ENCODE measurements at places on chromosomes 5 and 9.

- peak; percentile 77 for DNase-seq
Measured at GRCh38 chr5:134127376-134127861, 12.9 kb downstream of the TCF7 start.

DNA sequence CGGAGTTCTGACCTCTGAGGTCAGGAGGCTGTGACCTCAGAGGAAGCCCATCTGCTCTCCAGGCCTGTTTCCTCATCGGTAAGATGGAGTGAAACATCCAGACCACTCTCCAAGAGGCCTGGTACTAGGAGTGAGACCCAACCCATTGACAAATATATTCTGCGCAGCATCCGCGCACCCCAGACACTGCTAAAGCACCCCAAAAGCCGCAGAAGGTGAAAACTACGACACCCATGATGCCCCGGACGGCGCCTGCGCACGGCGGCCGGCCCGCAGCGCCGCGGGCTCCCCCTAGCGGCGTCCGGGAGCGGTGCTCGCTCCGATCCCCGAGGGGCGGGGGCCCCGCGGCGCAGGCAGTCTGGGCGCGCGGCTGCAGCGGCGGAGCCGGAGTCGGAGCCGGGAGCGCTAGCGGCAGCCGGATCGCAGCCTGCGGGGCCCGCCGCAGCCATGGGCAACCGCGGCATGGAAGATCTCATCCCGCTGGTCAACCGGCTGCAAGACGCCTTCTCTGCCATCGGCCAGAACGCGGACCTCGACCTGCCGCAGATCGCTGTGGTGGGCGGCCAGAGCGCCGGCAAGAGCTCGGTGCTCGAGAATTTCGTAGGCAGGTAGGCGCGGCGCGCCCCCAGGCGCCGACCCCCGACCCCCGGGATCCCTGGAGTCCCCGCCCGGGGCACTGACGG lies at the start of gene DNM1:
TSS of gene DNM1 (plus strand) at position 356 of the 683 bp plus-strand sequence. CDS start at position 448, 92 bp downstream.
- DNase-seq, result peak; percentile 82

DNA sequence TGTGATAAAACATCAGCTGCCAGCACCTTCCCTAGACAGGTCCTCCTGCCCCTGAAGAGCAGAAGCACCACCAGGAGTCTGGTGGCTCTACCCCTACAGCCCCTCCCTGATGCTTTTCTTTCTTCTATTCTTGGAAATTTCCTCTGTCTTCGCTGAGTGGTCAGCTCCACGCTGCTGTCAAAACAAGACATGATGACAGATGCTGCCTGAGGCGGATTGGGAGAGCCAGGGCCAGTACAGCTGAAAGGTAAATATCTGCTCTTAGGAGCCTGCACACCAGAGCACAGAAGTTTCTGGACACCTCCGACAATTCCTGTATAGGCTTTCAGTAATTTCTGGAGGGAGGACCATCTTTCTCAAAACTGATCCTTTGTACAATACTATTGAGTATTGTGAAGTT lies 4.7 kb upstream of the OR1Q1 start:
- DNase-seq, result no peak

- DNase-seq, result no peak
Measured at GRCh38 chr5:93257616-93258015, 323.4 kb downstream of the NR2F1-AS1 start.

DNA sequence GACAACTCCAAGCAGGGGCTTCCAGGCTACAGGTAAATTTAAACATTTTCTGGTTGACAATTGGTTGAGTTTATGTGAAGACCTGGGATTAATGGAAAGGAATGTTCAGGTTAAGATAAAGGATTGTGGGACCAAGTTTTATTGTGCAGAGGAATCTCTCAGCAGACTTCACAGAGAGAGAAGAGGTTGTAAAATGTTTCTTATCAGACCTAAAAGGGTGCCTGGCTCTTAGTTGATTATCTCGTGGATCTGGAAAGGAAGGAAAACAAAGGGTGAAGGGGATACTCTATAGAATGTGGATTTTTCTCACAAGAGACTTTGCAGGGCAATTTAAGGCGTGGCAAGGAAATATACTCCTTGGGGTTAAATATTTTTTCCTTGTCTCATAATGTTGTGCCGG lies 96.5 kb upstream of the RASGRF2 start:
- no peak for DNase-seq

DNA sequence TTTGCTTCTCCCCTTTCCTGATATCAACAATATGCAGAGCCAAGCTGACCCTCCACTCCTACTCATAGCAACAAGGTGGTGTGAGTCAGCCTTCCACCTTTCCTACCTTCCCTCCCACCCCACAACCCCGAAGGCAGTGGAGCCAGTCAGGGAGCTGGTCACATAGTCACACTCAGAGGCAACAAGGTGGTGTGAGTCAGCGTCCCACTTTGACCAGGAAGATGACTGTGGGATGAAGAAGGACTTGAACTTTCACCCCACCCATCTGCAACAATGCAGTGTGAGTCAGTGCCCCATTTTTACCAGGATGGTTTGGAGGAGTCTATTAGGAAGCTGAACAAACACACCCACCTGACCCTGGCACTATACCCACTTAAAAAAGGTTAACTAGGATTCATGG lies 30.1 kb upstream of the ZNF782 start:
- no peak for DNase-seq

GRCh38 chr9:68941780-68942459 lies 72.0 kb downstream of the PRKACG start:
- no peak for DNase-seq

DNA sequence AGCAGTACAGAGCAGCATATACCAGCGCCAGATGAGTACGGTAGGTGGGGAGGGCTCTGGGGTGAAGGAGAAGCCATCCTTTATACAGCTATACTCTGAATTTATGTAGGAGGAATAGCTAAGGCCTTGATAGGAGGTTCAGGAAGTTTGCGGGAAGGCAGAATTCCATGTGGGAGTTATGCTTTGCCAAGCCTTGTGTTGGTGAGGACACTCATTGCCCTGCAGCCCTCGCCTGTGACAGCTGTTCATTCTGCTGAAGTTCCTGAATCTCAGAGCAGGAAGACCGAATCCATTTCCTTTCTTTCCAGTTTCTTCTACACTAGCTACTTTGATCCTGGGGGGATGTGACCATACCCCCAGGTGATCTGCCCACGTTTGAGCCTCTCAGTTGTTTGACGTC lies 7.7 kb downstream of the MFAP3 start:
- no peak for DNase-seq

- DNase-seq, result no peak
Measured at GRCh38 chr9:125852386-125852785, 105.2 kb downstream of the PBX3 start.

- no peak for DNase-seq
Measured at GRCh38 chr5:4877579-4877978, 262.6 kb upstream of the ADAMTS16 start.

GRCh38 chr5:167951116-167951515 lies 340.3 kb upstream of the WWC1 start:
- no peak for DNase-seq

DNA sequence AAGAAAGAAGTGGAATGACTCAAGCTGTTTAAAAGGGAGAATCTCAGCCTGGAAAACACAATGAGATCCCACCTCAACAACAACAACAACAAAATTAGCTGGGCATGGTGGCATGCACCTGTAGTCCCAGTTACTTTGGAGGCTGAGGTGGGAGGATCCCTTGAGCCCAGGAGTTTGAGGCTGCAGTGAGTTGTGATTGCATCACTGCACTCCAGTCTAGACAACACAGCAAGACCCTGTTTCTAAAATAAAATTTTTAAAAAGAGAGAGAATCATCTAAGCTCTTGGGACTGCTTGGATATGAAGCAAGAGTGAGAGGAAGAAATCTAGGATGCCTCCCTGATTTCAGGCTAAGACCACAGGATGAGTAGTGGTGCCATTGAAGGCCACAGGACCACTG lies 47.4 kb upstream of the KIF2A start:
- no peak for DNase-seq

DNA sequence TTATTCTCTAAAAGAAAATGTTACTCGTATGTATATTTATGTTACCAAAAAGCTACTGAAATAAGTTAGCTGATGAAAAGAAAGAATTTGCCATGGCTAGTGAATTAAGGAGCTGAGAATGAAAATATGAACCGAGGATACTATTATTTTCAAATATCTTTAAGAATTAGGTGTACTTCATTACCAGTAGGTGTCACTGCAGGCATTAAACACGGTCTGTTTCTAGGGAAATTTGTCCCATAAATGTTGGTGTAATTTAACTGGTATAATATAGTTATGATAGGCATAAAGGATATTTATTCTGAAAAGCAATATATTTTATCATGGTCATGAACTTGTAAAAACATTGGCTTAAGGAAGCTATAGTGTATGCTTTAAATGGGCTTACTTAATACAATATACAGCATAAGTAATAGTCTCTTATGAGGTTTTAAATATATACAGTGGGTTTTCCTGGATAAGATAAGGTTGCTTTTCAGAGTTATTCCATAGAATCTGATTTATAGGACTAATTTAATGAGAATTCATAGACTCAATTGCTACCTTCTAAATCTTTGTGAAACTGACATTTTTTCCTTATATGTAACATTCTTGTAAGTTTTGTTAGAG lies 72.4 kb upstream of the MPDZ start:
- no peak for DNase-seq

- DNase-seq, result no peak
Measured at GRCh38 chr9:118121361-118121760, 417.2 kb downstream of the TLR4 start.

GRCh38 chr5:150082374-150082773 lies 4.0 kb downstream of the CSF1R start:
- no peak for DNase-seq

DNA sequence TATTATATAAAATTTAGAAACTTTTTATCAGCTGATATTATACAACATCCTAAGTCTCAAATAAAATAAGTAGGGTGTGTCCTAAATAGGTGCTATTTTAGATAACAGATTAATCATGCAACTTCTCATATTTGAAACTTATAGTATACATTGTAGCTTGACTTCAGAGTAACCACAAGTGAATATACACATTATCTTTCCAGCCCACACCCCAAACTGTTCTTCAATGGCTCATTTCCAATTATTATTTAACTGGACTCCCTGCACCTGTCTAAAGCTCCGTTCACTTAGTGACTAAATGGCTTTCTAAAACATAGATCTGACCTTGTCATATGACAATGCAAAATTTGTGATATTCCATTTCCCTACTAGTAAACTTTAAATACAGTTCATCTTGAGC lies 490.9 kb upstream of the RGMB start:
- DNase-seq, result no peak

- no peak for DNase-seq
Measured at GRCh38 chr5:1226839-1227581, 1.8 kb downstream of the SLC6A18 start.

GRCh38 chr5:133779828-133780475 lies 167.6 kb upstream of the FSTL4 start:
- DNase-seq, result no peak

- DNase-seq, result peak; percentile 94
Measured at GRCh38 chr5:392431-392988, 50.5 kb upstream of the EXOC3 start.

DNA sequence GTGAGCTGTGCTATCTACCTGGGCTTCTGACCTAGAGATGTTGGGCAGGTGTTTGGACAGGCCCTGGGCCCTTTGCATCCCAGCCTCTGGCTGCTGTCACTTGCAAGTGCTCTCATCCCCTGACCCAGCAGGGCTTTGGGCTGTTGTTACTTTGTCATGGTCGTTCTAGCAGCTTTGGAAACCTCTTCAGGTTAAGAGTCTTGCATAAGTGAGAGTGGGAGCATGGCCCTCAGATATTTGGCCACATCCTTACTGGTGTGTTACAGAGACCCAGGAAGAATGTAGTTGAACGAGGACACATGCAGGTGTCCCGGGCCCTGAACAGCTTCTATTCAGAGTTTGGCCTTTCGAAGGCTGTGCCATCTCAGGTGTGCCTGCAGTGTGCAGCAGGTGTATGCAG lies 4.5 kb downstream of the TENT4A start:
- DNase-seq, result no peak

DNA sequence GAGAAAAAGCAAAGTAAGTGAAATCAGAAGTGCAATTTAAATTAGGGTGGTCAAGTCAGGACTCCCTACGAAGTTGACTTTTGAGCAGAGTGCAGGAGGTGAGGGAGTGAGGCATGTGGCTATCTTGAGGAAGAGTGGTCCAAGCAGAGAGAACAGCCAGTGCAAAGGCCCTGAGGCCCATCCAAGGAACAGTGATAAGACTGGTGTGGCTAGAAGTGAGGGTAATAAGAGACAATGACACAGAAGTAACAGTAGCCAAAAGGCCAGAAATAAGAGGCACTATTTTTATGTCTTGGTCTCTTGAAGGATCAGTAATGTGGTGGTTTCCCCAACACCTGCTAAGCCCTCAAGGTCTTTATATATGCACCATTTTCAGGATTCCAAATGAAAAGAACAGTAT lies 120.4 kb downstream of the SLC1A3 start:
- no peak for DNase-seq

DNA sequence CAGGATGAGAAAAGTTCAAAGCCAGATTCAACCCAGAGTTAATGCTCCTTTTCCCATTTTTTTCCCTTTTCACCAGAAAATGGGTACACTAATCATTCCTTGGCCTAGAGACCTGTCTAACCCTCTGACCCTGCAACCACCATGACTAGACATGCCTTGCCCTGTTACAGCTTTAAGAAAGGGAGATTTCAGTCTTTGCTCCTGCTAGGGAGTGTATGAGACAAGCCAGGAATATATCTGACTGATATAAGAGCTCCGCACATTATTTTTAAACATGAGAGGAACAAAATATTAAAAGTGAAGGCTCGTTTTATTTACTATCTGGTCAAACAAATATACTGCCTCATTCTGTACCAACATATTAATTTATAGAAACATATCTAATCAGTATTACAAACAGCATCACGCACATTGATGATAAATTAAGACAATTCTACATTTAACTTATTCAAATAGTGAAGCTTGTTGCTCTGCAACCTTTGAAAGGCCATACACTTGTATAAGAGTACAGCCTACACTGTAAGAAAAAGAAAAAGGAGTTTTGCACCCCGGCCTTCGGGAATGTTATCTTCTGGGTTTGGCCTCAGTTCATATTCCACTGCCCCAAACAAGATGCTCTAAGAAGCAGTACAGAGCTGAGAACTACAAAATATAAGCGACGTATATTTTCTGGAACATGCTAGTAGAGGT lies 132.7 kb downstream of the FBXL17 start:
- no peak for DNase-seq
